ENCODE measurements at places on chromosomes 1 and 21.
A peak's percentile ranks its signal among the peaks of the same experiment; 100 is the strongest.

GRCh38 chr1:117672756-117673155, 66.9 kb downstream of the TENT5C start:
- DNase-seq = no peak

DNA sequence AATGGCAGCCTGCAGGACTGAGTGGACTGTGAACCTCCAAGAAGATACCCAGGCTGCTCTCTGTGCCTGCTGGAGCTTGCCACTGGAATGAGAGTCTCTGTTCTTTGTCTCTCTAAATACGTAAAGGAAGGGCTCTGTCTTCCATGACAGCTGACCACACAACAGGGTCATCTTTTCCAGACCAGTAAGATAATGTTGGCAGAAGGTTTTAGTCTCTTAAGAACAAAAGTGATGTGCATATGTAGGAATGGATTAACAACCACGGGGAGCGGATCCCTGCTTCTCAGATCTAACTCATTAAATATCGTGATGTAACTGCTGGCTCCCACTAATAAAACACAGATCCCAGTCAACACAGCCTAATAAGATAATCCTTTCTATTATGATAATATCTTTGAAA, 67.5 kb downstream of the MAP10 start:
- DNase-seq = no peak

DNA sequence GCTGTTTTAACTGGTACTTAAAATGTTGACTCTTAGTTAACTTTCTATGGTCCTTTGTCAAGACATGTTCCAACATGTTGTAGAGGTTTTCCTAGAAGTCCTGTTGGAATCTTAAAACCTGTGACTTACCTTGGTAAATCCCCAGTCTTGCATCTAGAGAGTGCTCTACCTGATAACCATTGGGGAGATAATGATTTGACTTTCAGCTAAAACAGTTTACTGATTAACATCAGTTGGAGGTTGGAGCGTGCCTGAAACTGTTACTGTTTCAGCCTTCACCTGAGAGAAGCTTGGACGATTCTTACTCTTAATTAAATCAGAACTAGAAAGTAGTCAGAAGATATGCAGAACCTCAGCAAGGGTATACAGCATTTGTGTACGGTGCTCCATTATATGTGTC, 8.8 kb downstream of the MDM4 start:
- DNase-seq = no peak

DNA sequence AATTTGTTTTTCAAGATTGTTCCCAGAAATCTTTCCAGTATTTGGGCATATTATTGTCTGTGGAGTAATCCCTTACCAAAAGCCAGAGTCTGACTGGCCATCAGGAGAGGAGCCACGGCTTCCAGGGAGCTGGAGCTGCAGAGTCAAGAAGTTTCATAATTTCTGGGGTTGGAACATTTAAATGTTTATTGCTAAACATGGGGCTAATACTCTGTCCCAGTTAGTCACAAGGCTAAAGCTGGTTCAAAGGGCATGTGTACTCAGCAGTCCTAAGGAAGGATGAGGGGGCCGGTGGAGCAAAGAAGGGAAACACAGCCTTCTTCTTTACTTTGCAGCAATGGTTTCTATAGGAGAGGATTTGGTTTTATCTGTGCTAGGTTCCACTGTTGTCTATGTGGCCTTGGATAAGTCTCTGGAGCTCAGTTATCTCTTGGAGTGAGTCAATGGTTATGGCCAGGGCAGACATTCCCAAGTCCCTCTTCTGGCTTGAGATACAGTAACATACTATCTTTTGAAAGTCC, 9.5 kb downstream of the DENND2D start:
- DNase-seq = no peak

DNA sequence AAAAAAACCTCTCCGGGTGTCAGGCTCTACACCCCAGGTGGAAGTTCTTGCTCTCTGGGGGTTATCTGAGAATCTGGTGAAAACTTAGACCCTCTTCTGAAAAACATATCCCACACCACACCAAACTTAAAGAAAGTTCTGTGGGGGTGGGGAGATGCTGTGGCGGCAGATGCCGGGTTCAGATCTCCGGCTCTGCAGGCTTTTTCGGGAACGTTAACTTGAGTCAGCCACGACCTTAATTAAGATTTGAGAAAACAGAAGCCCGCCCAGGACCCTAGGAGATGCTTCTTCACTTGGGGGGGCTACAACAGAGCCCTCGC, 2.3 kb downstream of the RCC2 start:
- peak; percentile 41 for DNase-seq

GRCh38 chr1:15985611-15986297, 9.9 kb upstream of the ZBTB17 start:
- DNase-seq = no peak

All from astrocyte of the spinal cord (primary cell).